ENCODE measurements at places on chromosomes 3 and 15. TPM values are rescaled to one million over a fixed set of nuclear protein-coding genes. Genes with fewer than 3 reads are reported as not detected.

The SPATA12 gene
- total RNA-seq, result not detected

The MYRIP gene
- total RNA-seq, result 6.6 TPM

The SLC2A2 gene
- total RNA-seq, result 12.6 TPM

The CCR8 gene
- total RNA-seq, result 0.19 TPM

The XIRP1 gene
- 0.09 TPM for total RNA-seq

The SLC4A7 gene
- total RNA-seq, result 47.5 TPM

The CIP2A gene
- 3.5 TPM for total RNA-seq

The RBPMS2 gene
- 8.2 TPM for total RNA-seq

The CP gene
- 72.1 TPM for total RNA-seq

The ESYT3 gene
- 5.3 TPM for total RNA-seq

The CHL1 gene
- total RNA-seq, result 109 TPM

The GRK7 gene
- total RNA-seq, result not detected

The FBXO40 gene
- total RNA-seq, result not detected

The CLDN18 gene
- not detected for total RNA-seq

The ZPLD1 gene
- total RNA-seq, result 1.2 TPM

DNA sequence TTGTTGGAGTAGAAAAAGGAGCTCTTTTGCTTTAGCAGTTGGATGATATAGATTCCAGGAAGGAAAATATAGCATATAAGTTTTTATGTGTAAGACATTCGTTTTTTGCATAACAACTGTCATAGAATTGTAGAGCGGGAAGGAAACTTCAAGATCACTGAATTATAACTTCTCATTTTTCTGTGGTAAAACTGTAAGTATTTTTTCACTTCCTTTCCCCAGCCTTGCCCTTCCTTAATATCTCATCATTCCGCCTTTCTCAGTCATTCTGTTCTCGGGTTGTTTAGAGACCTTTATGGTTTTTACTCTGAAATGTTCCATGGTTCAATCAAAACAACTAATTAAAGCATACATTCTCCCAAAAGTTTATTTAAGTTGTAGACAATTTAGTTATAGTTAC is 1.1 kb downstream of the EAF2 start:
- no peak for DNase-seq
- H3K36me3 ChIP-seq, result no peaks in the 10 kb centered on the region
- H3K27ac ChIP-seq, result no peak overlapping the region
- peak overlapping the region; percentile 91 for H3K4me3 ChIP-seq
- peaks cover 2% of the 10 kb centered on the region for H3K4me1 ChIP-seq

- DNase-seq, result no peak
- no peak overlapping the region for H3K4me3 ChIP-seq
- no peak overlapping the region for H3K27ac ChIP-seq
- H3K36me3 ChIP-seq, result no peaks in the 10 kb centered on the region
- H3K27me3 ChIP-seq, result no peaks in the 10 kb centered on the region
Observed at GRCh38 chr3:191631496-191631895, 170.5 kb downstream of the PYDC2 start.

DNA sequence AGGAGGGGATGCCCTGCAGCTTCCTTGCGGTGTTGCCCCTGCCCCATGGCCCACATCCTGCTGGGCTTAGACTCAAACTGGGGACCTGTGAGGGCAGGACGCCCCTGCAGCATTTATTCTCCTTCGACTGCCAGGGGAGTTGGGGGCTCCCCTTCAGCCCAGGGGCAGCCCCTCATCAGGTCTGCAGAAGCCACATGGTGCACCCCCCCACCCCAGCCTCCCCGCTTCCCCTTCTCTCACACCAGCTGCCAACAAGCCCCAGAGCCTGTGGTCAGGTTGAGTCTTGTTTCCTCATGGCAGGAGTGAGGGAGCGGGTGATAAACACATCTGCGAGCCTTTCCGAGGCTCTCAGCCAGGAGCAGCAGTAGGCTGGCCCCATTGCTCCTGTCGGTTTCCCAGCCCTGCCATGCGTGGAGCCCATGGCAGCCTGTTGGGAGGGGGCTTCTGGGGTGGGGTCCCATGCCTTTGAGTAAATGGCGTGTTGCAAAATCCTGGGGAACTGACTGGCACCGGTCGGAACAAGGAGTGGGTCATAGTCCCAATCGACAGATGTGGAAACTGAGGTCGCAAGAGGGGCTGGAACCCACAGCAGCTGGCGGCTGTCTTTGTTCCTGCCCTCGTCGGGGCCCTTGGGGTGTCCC is 27.8 kb downstream of the WNT7A start:
- no peak overlapping the region for H3K27ac ChIP-seq
- no peak overlapping the region for H3K4me3 ChIP-seq

- no peaks in the 10 kb centered on the region for H3K36me3 ChIP-seq
- no peaks in the 10 kb centered on the region for H3K27me3 ChIP-seq
- H3K4me3 ChIP-seq, result no peak overlapping the region
- H3K27ac ChIP-seq, result no peak overlapping the region
- DNase-seq, result no peak
Observed at GRCh38 chr3:136956971-136957370, 812 bp upstream of the IL20RB start.

DNA sequence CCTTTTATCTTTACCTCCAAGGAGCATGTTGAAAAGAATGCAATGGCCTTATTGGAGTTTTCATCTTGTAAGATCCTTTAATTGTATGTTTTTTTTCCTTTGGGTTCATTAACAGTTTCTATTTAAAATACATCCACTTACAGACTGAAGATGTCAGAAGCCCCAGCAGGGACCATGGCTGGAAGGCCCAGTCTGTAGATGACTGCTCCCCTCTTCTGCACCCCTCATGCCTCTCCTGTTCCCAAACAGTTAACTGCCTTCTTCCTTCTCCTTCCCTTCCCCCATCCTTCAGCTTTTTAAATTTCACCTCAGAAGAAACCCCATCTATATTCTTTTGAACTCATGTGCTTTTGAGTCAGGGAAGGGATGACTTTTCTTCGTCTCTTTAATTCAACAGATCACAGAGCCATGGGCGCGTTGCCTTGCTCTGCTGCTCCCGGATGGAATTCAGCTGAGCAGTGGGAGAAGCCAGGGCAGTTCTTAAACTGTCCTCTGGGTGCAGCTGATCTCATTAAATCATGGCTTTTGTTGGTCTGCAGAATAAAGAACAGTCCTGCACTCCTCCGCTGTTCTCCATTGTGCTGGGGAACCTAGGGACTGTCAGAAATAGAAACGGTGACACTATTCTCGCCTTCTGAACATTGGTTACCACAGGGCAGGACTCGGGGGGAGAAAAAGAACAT is 71.5 kb upstream of the EIF1B start:
- no peaks in the 10 kb centered on the region for H3K36me3 ChIP-seq
- no peaks in the 10 kb centered on the region for H3K27me3 ChIP-seq
- no peaks in the 10 kb centered on the region for H3K4me1 ChIP-seq
- no peak overlapping the region for H3K27ac ChIP-seq
- DNase-seq, result no peak

- H3K4me3 ChIP-seq, result no peak overlapping the region
- H3K27me3 ChIP-seq, result peaks cover 38% of the 10 kb centered on the region
- no peaks in the 10 kb centered on the region for H3K36me3 ChIP-seq
- no peak overlapping the region for H3K27ac ChIP-seq
- peak; percentile 77 for DNase-seq
Observed at GRCh38 chr3:186825294-186825821, 17.2 kb upstream of the ADIPOQ start.

DNA sequence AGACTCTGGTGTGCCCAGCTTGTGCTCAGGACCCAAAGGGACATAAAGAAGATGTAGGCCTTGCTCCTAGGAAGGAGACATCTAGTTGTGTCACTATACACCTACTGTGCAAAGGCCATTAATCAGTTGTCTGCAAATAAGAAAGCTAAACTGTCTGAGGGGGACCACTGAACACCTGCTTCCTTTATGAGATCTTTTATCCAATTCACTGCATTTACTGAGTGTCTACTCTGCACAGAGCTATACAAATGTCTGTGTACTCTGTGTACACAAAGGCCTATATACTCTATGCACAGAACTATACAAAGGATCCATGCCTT is 124.8 kb downstream of the CTNNB1 start:
- no peaks in the 10 kb centered on the region for H3K36me3 ChIP-seq
- no peaks in the 10 kb centered on the region for H3K4me1 ChIP-seq
- H3K27me3 ChIP-seq, result no peaks in the 10 kb centered on the region

DNA sequence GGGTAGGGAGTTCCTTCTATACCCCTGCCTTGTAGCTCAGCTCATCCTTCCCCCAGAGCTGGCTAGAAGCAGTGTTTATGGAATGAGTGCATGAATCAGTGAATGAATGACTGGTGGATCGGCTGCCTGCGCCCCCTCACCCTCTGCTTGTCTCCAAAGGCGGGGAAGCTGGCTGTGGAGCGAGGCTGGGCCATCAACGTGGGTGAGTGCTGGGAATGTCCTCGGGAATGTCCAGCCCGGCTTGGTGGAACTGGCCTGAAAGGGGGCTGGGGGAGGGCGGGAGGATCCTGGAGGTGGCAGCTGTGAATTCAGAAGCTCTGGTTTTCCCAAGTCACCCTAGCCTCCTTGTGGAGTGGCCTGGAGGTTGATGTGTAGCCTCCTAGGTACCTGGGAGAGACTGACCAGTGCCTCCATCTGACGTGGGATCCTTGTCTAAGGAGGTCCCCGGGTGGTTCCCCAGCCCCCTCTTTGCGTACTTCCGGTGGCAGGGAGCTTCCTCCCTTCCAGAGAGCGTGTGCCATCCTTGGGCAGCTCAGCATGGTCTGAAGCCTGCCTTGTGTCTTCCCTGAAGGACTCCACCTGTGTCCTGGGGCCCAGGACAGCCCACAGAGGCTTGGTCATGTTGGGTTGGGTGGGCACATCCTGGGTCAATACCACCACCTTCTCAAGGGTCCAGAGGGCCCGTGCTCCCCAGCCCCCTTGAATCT is 18.4 kb downstream of the HDAC11 start:
- DNase-seq, result no peak
- H3K36me3 ChIP-seq, result peaks cover 2% of the 10 kb centered on the region
- H3K27me3 ChIP-seq, result no peaks in the 10 kb centered on the region
- H3K27ac ChIP-seq, result no peak overlapping the region

DNA sequence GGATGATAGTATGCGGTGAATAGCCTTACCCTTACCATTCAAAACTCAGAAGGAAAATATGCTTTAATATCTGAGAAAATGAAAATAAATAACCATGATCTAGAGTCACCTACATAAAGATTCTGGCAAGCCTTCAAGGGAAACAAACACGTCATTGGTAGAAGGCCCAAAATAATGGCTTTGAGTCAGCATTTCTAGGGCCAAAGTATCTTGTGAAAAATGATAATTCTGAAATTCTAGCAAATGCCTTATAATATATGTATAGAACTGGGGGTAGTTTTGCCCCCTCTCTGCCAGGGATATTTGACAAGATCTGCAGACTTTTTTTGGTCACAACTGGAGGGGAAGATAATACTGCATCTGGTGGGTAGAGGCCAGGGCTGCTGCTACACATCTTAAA is 15.4 kb downstream of the PLSCR1 start:
- H3K36me3 ChIP-seq, result peaks cover 9% of the 10 kb centered on the region
- H3K4me1 ChIP-seq, result no peaks in the 10 kb centered on the region
- H3K27me3 ChIP-seq, result no peaks in the 10 kb centered on the region

- peak; percentile 70 for DNase-seq
- H3K27ac ChIP-seq, result peak within 1 kb of the TSS; percentile 82
- H3K4me3 ChIP-seq, result peak within 1 kb of the TSS; percentile 16
- H3K4me1 ChIP-seq, result peaks cover 17% of the 10 kb centered on the region
- H3K36me3 ChIP-seq, result no peaks in the 10 kb centered on the region
Observed at GRCh38 chr15:65044724-65045481, at the start of gene SLC51B. Gene SLC51B, plus strand, starts transcription at chr15:65045387. Its CDS starts 4,618 bp downstream, at chr15:65050005.

DNA sequence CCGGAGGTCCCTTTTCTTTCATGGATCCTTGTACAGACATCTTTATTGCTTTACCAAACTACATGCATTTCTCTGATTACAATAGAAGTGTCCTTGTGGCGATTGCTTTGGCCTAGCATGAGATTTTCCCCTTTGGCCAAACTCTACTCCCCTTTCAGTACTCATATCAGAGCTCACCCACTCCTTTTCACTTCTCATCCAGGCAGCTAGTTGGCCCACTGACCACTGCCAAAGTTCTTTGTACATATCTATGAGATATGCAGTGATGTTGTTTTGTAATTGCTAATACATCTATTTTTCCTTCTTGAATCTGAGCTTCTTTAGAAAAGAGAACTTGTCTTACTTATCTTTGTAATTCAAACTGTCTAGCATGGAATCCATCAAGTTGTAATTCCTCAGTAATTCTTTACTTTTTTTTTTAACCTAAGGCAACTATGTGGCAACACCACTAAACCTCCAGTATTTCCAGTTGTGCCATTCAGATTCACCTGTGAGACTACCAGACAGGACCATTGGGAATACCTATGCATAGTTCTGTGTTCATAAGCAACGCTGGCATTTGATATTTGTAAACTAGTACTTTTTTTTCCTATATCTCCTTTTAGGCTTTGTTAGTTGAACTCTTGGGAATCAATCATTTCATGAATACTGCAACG is 39.2 kb downstream of the AADACL2 start:
- peaks cover 2% of the 10 kb centered on the region for H3K4me1 ChIP-seq
- no peak for DNase-seq
- no peak overlapping the region for H3K4me3 ChIP-seq
- H3K27me3 ChIP-seq, result no peaks in the 10 kb centered on the region

GRCh38 chr15:70461992-70462391 is 301.4 kb downstream of the UACA start:
- H3K4me3 ChIP-seq, result no peak overlapping the region
- no peak for DNase-seq
- H3K27ac ChIP-seq, result no peak overlapping the region
- H3K36me3 ChIP-seq, result no peaks in the 10 kb centered on the region
- no peaks in the 10 kb centered on the region for H3K27me3 ChIP-seq

- no peaks in the 10 kb centered on the region for H3K27me3 ChIP-seq
- no peak for DNase-seq
- no peak overlapping the region for H3K27ac ChIP-seq
- no peaks in the 10 kb centered on the region for H3K4me1 ChIP-seq
- H3K4me3 ChIP-seq, result no peak overlapping the region
- no peaks in the 10 kb centered on the region for H3K36me3 ChIP-seq
Observed at GRCh38 chr3:170542704-170543103, 43.2 kb downstream of the SLC7A14 start.

DNA sequence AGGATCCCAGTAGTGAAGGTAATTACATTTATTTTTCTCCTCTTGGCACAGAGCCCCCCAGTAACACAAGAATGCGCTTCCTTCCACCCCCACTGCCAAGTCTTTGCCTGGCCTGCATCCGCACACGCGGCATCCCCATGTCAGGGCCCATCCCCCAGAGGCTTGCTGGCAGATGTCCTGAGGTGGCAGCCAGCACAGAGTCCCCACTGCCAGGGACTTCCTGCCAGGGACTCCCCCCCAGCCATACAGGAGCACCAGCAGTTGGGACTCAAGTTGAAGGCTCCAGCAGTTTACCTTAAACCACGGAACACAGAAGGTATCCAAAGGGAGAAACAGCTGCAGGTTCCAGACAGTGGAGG is 41.0 kb downstream of the MEGF11 start:
- H3K36me3 ChIP-seq, result no peaks in the 10 kb centered on the region
- no peak overlapping the region for H3K4me3 ChIP-seq
- no peak overlapping the region for H3K27ac ChIP-seq
- H3K4me1 ChIP-seq, result no peaks in the 10 kb centered on the region
- DNase-seq, result no peak

DNA sequence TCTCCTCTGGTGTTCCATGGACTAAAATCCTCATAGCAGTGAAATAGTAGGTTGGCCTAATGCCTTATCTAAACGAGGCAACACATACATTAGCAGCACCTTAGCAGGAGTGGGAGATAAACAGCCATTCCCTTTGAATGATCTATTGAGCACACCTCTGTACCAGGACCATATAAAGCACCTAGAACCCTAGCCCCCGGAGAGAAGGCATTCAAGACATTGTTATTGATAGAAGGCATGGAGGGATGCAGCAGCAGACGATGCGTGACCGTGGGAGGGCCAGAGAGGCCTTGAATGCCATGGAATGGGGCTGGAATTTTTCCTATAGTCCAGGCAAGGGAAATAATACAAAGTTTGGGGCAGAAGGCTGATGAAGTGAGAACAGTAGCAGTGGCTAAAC is 6.6 kb upstream of the SEMA5B start:
- no peak for DNase-seq
- peaks cover under 1% of the 10 kb centered on the region for H3K4me1 ChIP-seq
- no peak overlapping the region for H3K4me3 ChIP-seq
- H3K36me3 ChIP-seq, result no peaks in the 10 kb centered on the region
- no peaks in the 10 kb centered on the region for H3K27me3 ChIP-seq
